Amygdala (tissue), 56 donors: ENCODE measurements at places on chromosomes 3 and 15.

DNA sequence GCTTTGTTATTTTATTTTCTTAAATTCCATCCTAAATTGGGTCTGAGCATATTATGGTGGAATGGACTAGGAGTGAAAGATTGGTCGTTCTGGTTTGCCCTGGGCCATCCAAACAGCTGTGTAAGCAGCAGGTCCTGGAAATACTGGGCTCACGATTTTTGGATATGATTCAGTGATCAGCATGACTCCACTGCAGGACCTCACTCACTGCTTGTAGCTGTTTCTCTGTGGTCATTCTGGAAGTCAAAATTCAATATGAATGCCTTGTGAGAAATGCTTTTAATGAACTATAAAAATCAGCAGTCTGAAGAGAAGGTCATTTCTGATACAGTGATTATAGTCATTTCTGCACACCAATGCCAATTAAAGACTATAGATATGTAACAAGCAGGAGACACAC lies 185.0 kb downstream of the RBMS3 start:
- no peak for DNase-seq

GRCh38 chr3:149235599-149236424 lies 14.2 kb upstream of the CP start:
- no peak for DNase-seq

DNA sequence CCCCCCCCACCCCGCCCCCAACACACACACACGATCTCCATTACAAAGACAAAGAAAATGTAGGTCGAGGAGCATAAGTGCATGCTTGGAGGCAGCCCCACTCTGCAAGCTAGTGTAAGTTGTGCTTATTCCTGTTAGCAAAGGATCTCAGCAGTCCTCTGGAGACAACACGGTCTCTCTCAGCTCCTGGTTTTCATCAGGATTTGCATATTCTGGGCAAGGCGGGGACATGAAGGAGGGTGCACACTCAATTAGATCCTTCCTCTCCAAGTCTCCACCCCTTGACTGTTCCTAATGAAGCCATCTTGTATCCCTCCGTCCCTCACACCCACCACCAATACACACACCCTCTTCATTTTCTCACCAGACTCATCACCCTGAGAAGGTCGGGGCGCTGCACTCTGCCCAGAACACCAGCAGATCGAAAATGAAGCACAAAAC lies 63.8 kb downstream of the MRPL46 start:
- DNase-seq: no peak

GRCh38 chr3:53361852-53362251 lies 14.5 kb upstream of the DCP1A start:
- no peak for DNase-seq

DNA sequence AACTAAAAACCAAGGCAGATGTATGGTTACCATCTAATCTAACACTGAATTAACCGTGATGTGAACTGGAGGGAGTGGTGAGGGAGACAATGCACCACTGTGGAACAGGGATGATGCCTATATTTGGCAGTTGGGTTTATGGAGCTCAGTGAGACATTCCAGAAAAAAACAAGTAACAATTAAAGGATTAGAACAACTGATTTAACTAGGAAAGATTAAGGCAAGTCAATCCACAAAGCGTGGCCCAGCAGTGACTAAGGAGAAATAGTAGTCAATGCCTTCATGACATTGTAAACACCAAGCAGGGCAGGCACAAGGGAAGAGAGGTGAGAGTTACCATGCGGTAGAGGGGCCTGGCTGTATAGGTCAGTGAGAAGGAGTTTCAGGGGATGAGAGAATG lies 38.1 kb downstream of the CHAC1 start:
- no peak for DNase-seq

DNA sequence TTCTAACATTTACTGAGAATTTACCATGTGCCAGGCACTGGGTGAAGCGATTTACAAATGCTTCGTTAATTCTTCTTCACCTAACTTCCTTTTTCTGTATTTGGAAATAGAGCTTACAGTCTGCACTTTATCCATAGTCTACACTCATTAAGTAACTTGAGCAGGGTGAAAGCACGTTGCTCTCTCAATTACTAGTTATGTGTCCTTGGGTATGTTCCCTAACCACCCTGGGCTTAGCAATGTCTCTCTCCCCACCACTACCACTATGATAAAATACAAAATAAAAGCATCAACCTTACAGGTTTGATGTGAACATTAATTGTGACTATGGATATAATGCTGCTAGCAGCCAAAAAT lies 172.9 kb upstream of the SLC2A2 start:
- DNase-seq: no peak

- no peak for DNase-seq
Observed at GRCh38 chr3:38404286-38404685, 49.4 kb upstream of the ACVR2B start.

- no peak for DNase-seq
Observed at GRCh38 chr3:117005274-117005673, 295.7 kb downstream of the TUSC7 start.

DNA sequence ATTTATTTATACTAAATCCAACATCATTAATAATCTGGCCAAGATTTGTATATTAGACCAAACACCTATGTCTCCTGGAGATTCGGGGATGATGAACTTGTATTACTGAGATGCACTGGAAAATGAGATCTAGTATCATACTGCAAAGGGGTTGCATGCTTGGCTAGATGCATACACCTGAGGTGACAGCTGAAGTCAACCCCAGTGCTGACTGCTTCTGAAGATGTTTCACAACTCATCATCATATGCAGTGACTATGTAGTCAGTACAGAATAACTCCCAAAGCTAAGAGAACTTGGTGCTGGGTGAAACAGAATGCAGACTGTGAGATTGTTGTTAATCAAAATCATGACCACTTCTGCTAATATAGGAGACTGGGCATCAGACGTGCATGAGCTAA lies 1114.2 kb downstream of the NSUN3 start:
- DNase-seq: no peak

DNA sequence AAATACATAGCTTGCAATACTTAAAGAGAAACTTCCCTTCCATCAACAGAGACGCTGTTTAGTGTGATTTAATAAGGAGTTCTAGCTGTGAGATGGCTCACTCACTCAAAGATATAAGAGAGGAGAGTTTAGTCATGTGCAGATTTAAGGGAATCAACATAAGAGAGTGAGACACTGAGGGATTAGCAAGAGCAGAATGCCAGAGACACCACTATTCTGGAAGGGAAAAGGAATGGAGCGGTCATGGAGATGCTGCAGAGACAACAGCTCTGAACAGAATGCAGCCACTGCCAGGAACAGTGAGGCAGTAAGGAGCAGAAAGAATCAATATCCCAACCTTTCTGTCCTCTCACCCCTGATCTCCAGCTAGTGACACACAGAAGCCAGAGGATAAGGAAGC lies 248.8 kb downstream of the MBNL1 start:
- DNase-seq: no peak
